Smooth muscle cell of the umbilical artery (primary cell): ENCODE measurements at places on chromosomes 1 and 21. TPM values are rescaled to one million over a fixed set of nuclear protein-coding genes. Genes with fewer than 3 reads are reported as not detected.

Gene C1orf167
- not detected in 2 replicates for total RNA-seq

Gene TNNT2
- not detected in 2 replicates for total RNA-seq

Gene NR0B2
- total RNA-seq: not detected in 2 replicates

Gene TEKT2
- not detected in 2 replicates for total RNA-seq

Gene NRIP1
- 70.1 and 124 TPM in 2 replicates for total RNA-seq

Gene FAAH
- total RNA-seq: 0.30 and 1.6 TPM in 2 replicates

Gene ARTN
- 0.30 TPM in 1 of 2 replicates, not detected in the other for total RNA-seq

Gene HSPA6
- 0.30 and 1.1 TPM in 2 replicates for total RNA-seq

Gene KAZN
- 4.8 and 8.3 TPM in 2 replicates for total RNA-seq

Gene ANKRD34A
- under 0.01 and 1.2 TPM in 2 replicates for total RNA-seq

Gene OR2T11
- not detected in 2 replicates for total RNA-seq

Gene TNFRSF18
- not detected in 2 replicates for total RNA-seq

Gene MFSD2A
- total RNA-seq: 13.4 and 17.9 TPM in 2 replicates

Gene NVL
- total RNA-seq: 29.1 and 34.0 TPM in 2 replicates

Gene C8A
- under 0.01 TPM in 1 of 2 replicates, not detected in the other for total RNA-seq

Gene CFHR3
- total RNA-seq: 0.23 TPM in 1 of 2 replicates, not detected in the other

Gene NR1I3
- not detected in 2 replicates for total RNA-seq
